ENCODE measurements at places on chromosomes 12 and 14.

GRCh38 chr12:3250576-3250975 is 173.4 kb downstream of the TSPAN9 start:
- DNase-seq, result no peak

DNA sequence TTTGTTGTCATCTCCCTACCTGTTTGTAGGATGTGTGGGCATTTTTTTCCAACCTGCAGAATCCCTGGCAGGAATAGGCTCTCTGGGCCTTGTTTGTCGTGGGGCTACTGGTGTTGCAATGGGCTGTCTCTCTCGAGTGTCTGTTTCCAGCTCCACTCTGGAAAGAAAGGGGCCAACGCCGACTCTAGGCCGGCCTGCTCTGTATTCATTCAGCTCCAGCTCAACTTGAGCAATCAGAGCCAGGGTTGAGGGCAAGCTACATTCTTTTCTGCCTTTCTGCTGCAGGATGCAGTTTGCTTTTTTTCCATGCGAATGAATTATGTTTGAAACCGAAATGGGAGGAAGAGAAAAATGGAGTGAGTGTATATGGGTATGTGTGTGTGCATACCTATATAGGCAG is 2.3 kb downstream of the JDP2 start:
- DNase-seq, result no peak

- DNase-seq, result peak; percentile 38
These were observed 70.2 kb upstream of the TCL1A start for GRCh38 chr14:95784137-95784536.

DNA sequence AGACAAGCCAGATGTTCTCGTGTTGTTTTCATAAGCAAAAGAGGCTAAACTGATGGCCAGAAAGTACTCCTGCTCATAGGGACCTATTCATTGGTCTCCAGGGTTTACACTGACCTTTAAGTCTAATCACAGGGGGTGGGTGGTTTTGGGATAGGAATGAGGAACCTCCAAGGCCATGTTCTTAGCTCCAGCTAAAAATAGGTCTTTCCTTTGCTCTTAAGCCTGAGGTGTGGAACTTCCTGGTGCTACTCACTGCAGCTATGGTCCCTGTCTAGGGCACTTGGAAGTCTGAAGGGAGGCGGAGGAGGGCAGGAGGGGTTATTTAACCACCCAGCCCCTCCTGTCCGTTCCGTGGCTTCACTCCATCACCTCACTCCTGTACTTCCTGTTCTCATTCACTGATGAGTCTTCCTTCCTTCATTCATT is 18.6 kb downstream of the GPRC5A start:
- no peak for DNase-seq

GRCh38 chr12:45918818-45919217 is 71.6 kb downstream of the SCAF11 start:
- DNase-seq, result no peak

DNA sequence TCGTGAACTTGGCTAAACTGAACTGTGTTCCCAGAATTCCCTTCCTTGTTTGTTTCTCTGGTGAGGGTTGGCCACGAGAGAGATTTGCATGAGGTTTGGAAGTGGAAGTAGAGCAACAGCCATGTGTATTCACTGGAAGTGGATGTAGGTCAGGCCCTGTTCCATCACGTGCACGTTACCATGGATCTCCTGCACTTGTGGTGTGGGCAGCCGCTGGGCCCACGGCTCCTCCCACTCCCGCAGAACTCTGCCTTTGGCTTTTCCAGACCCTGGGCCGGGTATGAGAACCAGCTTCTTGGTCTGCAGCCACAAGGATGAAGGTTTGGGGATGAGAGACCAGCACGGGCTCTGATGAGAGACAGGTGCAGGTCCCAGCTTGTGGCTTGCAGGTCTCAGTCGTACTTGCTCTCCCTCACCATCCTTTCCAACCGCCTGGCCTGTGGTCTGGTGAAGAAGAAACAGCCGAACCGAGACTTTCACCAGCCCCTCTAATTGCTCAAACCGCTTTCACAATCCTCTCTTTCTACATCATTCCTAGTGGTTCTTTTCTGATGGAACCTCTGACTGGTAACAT is 94.9 kb downstream of the DUSP16 start:
- peak; percentile 18 for DNase-seq

DNA sequence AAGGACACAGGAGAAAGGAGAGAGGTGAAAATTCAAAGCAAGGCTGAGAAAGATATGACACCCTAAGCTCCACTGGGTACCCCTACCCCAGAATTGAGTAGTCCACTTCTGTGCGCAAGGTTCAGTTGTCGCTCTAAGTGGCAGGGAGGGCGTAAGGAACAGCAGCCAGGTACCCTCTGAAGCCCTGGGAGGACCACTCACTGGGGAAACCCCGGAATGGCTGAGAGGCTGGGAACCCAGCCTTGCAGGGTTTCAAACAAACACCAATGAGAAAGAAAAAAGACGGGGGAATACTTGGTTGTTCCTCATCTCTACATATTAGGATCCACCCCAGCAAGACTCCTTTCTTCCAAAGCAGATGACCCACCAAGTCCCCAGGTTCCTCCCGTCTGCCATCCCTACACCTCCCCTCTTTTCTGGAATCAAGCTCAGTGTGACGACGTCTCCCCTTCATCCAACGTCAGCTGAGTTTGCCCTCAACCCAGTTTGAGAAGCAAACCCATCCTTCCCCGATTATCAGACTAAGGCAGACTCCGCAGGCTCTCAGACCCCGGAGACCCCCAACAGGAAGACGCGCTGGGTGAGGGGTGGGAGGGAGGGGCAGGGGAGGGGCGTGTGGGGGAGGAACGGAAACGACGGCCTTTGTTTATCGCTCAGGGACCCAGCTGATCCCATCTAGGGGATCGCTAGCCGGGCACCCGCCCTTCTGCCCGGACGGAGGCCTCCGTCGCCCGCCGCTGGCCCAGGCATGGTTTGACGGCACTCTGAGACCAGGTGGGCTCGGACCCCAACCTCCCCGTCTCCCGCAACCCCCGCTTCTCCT is 795 bp downstream of the LMBR1L start:
- peak; percentile 55 for DNase-seq

GRCh38 chr14:46051796-46052195 is 599.8 kb downstream of the RPL10L start:
- no peak for DNase-seq

- no peak for DNase-seq
These were observed 204.3 kb downstream of the TTC7B start for GRCh38 chr14:90611936-90612335.

DNA sequence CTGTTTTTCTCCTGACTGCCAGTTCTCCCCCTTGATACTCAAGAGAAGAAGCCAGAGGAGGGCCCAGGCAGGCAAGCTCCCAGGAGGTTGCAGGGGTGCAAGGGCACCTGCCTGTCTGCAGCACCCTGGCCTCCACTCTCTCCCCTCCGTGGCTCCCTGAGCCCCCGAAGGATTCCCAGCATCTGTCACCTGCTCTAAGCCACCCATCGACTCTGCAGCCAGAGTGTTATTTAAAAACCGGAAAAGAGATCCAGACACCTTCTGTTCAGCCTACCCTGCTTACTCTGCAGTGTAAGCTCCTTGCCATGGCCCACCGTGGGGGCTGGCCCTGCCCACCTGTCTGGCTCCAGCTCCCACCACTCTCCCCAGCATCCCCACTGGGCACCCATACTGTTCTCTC is 121.4 kb downstream of the KSR2 start:
- no peak for DNase-seq

- no peak for DNase-seq
These were observed 687.5 kb upstream of the TMEM132C start for GRCh38 chr12:127579446-127579845.

DNA sequence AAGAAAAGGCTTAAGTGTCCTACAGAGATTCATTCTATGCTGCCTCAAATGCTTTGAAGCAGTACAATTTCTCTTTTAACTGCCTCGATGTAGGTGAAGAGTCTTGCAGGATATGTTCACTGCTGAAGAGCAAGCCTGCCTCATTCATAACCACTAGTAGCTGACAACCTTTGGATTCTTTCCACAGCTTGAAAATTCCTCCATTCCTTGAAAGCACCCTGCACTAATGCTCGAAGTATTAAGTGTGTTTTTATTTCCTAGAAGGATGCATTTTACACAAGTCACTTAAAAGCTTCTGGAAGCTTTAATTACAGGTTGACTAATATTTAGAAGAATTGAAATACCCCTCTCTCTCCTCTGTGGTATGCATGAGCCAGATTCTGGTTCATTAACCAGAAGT is 429.4 kb downstream of the DIO2 start:
- no peak for DNase-seq

- no peak for DNase-seq
These were observed 183.1 kb downstream of the KLHL28 start for GRCh38 chr14:44778604-44779003.

- no peak for DNase-seq
These were observed 54.5 kb downstream of the C12orf75 start for GRCh38 chr12:105384916-105385535.

GRCh38 chr12:29754235-29755189 is 29.2 kb downstream of the TMTC1 start:
- no peak for DNase-seq

- no peak for DNase-seq
These were observed 262.5 kb downstream of the GXYLT1 start for GRCh38 chr12:41881891-41882805.

GRCh38 chr12:88921890-88922532 is 341.7 kb upstream of the KITLG start:
- no peak for DNase-seq
